ENCODE measurements at places on chromosomes 12 and 14. TPM values are rescaled to one million over a fixed set of nuclear protein-coding genes. Genes with fewer than 3 reads are reported as not detected.
A peak's percentile ranks its signal among the peaks of the same experiment; 100 is the strongest.

GRCh38 chr14:66651536-66652220, 143.7 kb downstream of the GPHN start:
- DNase-seq: no peak
- peaks cover 2% of the 10 kb centered on the region for H3K27me3 ChIP-seq
- H3K27ac ChIP-seq: peak overlapping the region; percentile 95
- H3K4me3 ChIP-seq: no peak overlapping the region
- H3K36me3 ChIP-seq: peaks cover 6% of the 10 kb centered on the region

Gene RPAP3
- 36.8 TPM for total RNA-seq

- peaks cover 15% of the 10 kb centered on the region for H3K4me1 ChIP-seq
- H3K27ac ChIP-seq: no peak overlapping the region
- no peak overlapping the region for H3K4me3 ChIP-seq
- peaks cover 5% of the 10 kb centered on the region for H3K36me3 ChIP-seq
Measured at GRCh38 chr12:107356266-107356936, 263.1 kb upstream of the CRY1 start.

DNA sequence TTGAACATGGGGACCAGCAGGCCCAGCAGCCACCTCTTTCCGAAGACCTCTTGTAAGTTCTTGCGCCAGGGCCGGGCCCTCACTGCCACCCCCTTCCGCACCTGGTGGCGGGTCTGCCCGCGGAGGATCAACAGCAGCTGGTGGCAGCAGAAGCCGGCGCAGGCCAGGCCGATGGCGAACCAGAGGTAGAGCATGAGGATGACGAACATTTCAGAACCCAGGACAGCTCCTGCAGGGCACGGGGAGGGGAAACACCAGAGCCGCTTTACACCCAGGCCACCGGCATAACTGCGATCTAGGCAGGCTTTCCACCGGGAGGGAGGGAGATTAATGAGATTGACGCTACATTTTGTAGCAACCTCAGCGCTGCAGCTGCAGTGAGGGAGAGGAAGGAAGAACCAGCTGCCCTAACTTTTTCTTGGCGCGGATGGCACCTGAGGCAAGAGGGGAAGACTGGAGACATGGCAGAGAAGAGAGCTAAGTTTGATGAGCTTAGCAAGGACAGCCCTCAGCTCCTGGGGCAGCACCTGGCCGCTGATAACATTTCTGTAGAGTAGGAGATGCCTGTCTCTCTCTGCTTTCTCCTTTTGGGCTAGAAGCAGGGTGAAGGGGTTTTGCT, 7.8 kb downstream of the ZDHHC22 start:
- no peak overlapping the region for H3K27ac ChIP-seq
- H3K4me3 ChIP-seq: no peak overlapping the region
- peak; percentile 74 for DNase-seq
- H3K4me1 ChIP-seq: peaks cover 7% of the 10 kb centered on the region
- peaks cover 20% of the 10 kb centered on the region for H3K36me3 ChIP-seq

DNA sequence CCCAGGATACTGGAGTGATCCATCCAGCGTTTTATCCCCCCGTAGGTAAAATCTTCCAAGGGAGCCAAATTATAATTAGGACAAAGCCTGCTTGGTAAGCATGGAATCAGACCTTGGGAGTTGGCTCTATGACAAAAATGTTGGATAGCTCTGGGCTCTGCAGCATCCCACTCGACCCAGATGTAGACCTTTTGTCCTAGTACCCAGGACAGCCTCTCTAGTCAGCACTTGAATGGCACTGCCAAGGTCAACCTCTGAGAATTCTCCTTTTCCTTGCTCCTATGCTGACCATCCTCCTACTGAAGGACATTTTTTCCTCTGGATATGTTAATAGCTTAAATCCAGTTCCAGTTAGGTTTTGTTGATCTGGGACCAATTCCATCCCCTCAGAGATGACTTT, 104.7 kb upstream of the SLC35F4 start:
- no peaks in the 10 kb centered on the region for H3K36me3 ChIP-seq
- no peak for DNase-seq
- H3K27me3 ChIP-seq: no peaks in the 10 kb centered on the region
- no peak overlapping the region for H3K4me3 ChIP-seq
- H3K4me1 ChIP-seq: no peaks in the 10 kb centered on the region
- no peak overlapping the region for H3K27ac ChIP-seq

Gene PROX2
- total RNA-seq: 0.08 TPM

GRCh38 chr14:64815257-64815656, 64.5 kb downstream of the SPTB start:
- no peaks in the 10 kb centered on the region for H3K36me3 ChIP-seq
- peaks cover 6% of the 10 kb centered on the region for H3K27me3 ChIP-seq
- peaks cover 5% of the 10 kb centered on the region for H3K4me1 ChIP-seq
- H3K27ac ChIP-seq: no peak overlapping the region

DNA sequence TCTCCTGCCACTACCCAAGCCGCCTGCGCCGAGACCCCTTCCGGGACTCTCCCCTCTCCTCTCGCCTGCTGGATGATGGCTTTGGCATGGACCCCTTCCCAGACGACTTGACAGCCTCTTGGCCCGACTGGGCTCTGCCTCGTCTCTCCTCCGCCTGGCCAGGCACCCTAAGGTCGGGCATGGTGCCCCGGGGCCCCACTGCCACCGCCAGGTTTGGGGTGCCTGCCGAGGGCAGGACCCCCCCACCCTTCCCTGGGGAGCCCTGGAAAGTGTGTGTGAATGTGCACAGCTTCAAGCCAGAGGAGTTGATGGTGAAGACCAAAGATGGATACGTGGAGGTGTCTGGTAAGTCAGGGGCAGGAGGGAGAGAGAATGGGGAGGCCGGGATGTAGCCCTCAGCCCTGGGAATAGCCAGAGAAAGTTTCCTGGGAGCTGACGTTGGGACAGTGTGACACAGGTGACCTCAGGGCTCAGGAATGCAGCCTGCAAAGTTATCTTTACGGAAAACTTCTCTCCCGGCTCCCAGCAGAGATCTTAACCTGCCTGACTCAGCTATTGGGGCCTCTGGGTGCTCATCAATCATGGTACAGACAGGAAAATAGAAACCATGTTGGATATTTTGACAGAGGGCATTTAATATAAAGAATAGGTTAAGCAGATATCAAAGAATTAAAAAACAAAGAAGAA, 747 bp downstream of the HSPB8 start:
- DNase-seq: peak; percentile 19
- no peak overlapping the region for H3K4me3 ChIP-seq
- H3K36me3 ChIP-seq: no peaks in the 10 kb centered on the region
- peaks cover 8% of the 10 kb centered on the region for H3K27me3 ChIP-seq
- H3K27ac ChIP-seq: no peak overlapping the region
- H3K4me1 ChIP-seq: peaks cover 11% of the 10 kb centered on the region

Gene HHIPL1
- 15.1 TPM for total RNA-seq

- DNase-seq: no peak
- no peaks in the 10 kb centered on the region for H3K4me1 ChIP-seq
Measured at GRCh38 chr12:82527165-82527780, 159.4 kb upstream of the TMTC2 start.

- H3K27me3 ChIP-seq: no peaks in the 10 kb centered on the region
- DNase-seq: no peak
- H3K27ac ChIP-seq: no peak overlapping the region
- H3K4me3 ChIP-seq: no peak overlapping the region
- no peaks in the 10 kb centered on the region for H3K4me1 ChIP-seq
- no peaks in the 10 kb centered on the region for H3K36me3 ChIP-seq
Measured at GRCh38 chr12:93827669-93828068, 150.5 kb downstream of the CRADD start.

DNA sequence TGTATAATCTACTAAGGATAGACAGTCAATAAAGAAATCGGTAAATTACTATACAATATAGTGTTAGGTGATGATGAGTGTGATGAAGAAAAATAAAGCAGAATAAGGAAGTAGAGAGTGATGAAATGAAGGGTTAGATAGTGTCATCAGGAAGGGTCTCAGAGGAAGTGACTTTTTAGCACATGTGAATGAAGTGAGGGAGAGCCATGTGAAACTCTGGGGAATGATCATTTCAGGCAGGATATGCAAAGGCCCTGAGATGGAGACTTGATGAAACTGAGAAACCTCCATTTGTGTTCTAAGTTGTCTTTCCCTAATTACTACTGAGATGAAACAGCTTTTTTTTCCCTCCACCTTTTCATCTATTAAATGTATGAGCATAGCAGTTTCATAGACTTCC, 19.4 kb upstream of the GNPTAB start:
- no peak overlapping the region for H3K27ac ChIP-seq
- H3K4me1 ChIP-seq: peaks cover 5% of the 10 kb centered on the region
- H3K4me3 ChIP-seq: no peak overlapping the region
- DNase-seq: no peak

GRCh38 chr12:58298803-58299202, 357.4 kb downstream of the ATP23 start:
- H3K27ac ChIP-seq: no peak overlapping the region
- H3K36me3 ChIP-seq: no peaks in the 10 kb centered on the region
- DNase-seq: no peak
- H3K4me1 ChIP-seq: peaks cover 4% of the 10 kb centered on the region
- no peaks in the 10 kb centered on the region for H3K27me3 ChIP-seq

DNA sequence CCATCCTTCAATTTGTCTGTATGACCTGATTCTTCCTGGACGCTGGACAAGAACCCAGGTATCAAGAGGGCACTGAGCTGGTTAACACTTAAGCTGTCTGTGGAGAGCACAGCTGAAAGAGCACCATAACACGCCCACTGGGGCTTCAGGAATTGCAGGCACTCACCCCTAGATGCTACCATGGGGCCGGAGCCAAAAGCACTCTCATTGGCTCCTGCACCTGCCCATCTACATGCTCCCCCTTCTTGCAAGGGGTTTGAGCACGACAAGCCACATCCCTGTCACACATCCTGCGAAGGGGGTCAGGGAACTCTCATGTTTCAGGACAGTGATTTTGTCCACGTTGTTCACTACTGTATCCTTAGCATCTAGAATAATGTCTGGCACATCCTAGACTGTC, 35.1 kb upstream of the TBC1D15 start:
- H3K27me3 ChIP-seq: no peaks in the 10 kb centered on the region
- no peak for DNase-seq
- H3K36me3 ChIP-seq: no peaks in the 10 kb centered on the region
- no peak overlapping the region for H3K27ac ChIP-seq

GRCh38 chr12:108063192-108063591, 65.9 kb upstream of the WSCD2 start:
- H3K4me1 ChIP-seq: no peaks in the 10 kb centered on the region
- H3K4me3 ChIP-seq: no peak overlapping the region
- no peaks in the 10 kb centered on the region for H3K27me3 ChIP-seq
- no peaks in the 10 kb centered on the region for H3K36me3 ChIP-seq
- no peak overlapping the region for H3K27ac ChIP-seq
- peak; percentile 52 for DNase-seq

DNA sequence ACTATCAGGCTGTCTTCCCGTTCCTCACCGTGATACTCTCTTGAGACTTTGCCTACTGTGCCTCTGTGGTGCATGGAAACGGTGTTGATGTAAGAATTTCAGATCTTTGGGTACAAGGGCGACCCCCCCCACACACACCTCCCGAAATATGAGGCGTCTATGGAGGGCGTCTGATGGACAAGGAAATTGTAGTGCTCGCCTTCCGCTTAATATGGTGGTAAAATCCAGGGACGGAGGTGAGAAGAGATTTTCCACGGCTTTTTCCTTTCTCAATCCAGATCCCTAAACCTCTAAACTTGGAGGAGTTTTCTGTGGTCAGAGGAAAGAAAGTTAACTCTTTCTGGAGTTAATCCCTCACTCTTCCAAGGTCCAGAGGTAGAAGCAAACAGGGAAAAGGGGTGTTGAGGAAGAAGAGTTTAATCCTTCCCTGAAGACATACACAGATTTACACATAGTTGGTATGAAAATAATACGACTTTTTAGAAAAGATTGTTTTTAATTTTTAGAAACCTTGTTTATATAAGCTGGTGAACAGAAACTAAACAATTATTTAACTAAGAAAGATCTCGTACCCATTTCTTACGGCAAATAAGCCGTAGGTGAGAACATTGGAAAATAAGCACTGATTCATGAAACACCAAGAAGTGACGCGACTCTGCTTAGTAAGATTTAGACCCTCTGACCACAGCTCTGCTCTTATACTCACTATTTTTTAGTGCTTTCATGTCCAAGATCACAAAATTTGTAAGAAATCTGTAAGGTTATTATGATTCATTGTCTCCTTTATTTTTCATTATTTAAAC, 23.1 kb upstream of the RNASE12 start:
- peaks cover 17% of the 10 kb centered on the region for H3K4me1 ChIP-seq
- H3K27ac ChIP-seq: no peak overlapping the region
- DNase-seq: peak; percentile 26

DNA sequence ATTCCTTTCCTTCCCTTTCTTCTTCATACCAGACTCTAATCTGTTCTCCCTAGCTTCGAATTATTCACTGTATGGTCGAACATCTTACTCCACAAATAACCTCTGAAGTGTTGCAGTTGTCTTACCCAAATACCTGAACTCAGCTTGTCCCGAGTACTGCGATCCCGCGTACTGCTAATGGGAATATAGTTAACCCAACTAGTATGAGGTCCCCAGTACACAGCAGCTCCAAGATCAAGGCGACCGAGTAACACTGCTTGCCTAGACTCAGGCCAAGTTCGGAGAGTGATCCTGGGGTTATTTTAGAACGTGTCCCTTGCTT, 462 bp upstream of the ETNK1 start:
- peaks cover 37% of the 10 kb centered on the region for H3K4me1 ChIP-seq
- H3K27ac ChIP-seq: peak overlapping the region; percentile 94
- H3K36me3 ChIP-seq: no peaks in the 10 kb centered on the region
- H3K27me3 ChIP-seq: peaks cover 2% of the 10 kb centered on the region

- no peak overlapping the region for H3K4me3 ChIP-seq
- peaks cover 26% of the 10 kb centered on the region for H3K36me3 ChIP-seq
- peaks cover 43% of the 10 kb centered on the region for H3K4me1 ChIP-seq
- peak overlapping the region; percentile 75 for H3K27ac ChIP-seq
Measured at GRCh38 chr14:22848351-22849164, 12.2 kb downstream of the MMP14 start.

GRCh38 chr14:100384819-100385813, 62.0 kb downstream of the SLC25A47 start:
- H3K4me3 ChIP-seq: no peak overlapping the region
- H3K4me1 ChIP-seq: peaks cover 23% of the 10 kb centered on the region
- no peaks in the 10 kb centered on the region for H3K36me3 ChIP-seq
- DNase-seq: no peak

DNA sequence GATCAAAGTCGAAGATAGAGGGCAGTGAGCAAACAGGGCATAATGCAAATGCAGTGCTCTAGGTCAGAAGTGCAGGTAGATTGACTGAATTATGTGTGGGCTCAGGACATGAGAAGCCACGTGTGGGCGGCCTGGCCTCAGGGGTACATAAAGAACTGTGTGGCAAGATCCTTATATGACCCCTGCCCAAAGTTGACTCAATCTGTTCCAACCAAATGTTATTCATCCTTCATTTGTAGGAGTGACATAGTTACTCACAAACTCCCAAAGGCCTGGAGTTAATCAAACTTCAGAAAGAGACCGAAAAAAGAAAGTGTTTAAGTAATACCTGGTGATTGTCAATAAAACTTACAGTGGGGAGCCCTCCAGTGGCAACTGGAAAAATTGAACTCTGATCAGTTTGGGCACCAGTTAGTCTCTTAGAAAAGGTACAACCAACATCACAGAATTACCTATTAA, 150.4 kb upstream of the FAR2 start:
- no peak overlapping the region for H3K27ac ChIP-seq
- no peaks in the 10 kb centered on the region for H3K27me3 ChIP-seq
- peaks cover under 1% of the 10 kb centered on the region for H3K4me1 ChIP-seq
- DNase-seq: peak; percentile 33

- peaks cover 29% of the 10 kb centered on the region for H3K4me1 ChIP-seq
- H3K4me3 ChIP-seq: no peak overlapping the region
- DNase-seq: no peak
Measured at GRCh38 chr12:49708851-49709250, 1.6 kb upstream of the FMNL3 start.
